ENCODE measurements at places on chromosomes 1 and 21.

GRCh38 chr1:93633313-93633712 lies 48.3 kb downstream of the BCAR3 start:
- DNase-seq, result no peak
- no peak overlapping the region for H3K4me3 ChIP-seq
- peaks cover 4% of the 10 kb centered on the region for H3K4me1 ChIP-seq
- H3K27ac ChIP-seq, result no peak overlapping the region
- H3K27me3 ChIP-seq, result peaks cover 4% of the 10 kb centered on the region

GRCh38 chr1:236893626-236894545 lies 98.8 kb downstream of the MTR start:
- H3K4me1 ChIP-seq, result no peaks in the 10 kb centered on the region
- no peak overlapping the region for H3K27ac ChIP-seq
- H3K27me3 ChIP-seq, result no peaks in the 10 kb centered on the region
- no peak overlapping the region for H3K4me3 ChIP-seq
- no peak for DNase-seq
- peaks cover 43% of the 10 kb centered on the region for H3K36me3 ChIP-seq

- no peak for DNase-seq
- H3K36me3 ChIP-seq, result peaks cover 2% of the 10 kb centered on the region
- H3K27me3 ChIP-seq, result peaks cover 12% of the 10 kb centered on the region
- H3K27ac ChIP-seq, result no peak overlapping the region
Observed at GRCh38 chr1:234591131-234591530, 18.8 kb downstream of the IRF2BP2 start.

- no peaks in the 10 kb centered on the region for H3K36me3 ChIP-seq
- no peak overlapping the region for H3K4me3 ChIP-seq
- peaks cover 26% of the 10 kb centered on the region for H3K27me3 ChIP-seq
- DNase-seq, result no peak
- H3K27ac ChIP-seq, result no peak overlapping the region
Observed at GRCh38 chr1:55476445-55477015, 261.4 kb upstream of the USP24 start.

- H3K27me3 ChIP-seq, result peaks cover 3% of the 10 kb centered on the region
- H3K4me1 ChIP-seq, result no peaks in the 10 kb centered on the region
- H3K27ac ChIP-seq, result no peak overlapping the region
- H3K4me3 ChIP-seq, result no peak overlapping the region
Observed at GRCh38 chr1:15066191-15066590, 87.4 kb upstream of the TMEM51 start.

- H3K27ac ChIP-seq, result no peak overlapping the region
- no peak for DNase-seq
Observed at GRCh38 chr1:240404286-240404685, 207.7 kb downstream of the GREM2 start.

DNA sequence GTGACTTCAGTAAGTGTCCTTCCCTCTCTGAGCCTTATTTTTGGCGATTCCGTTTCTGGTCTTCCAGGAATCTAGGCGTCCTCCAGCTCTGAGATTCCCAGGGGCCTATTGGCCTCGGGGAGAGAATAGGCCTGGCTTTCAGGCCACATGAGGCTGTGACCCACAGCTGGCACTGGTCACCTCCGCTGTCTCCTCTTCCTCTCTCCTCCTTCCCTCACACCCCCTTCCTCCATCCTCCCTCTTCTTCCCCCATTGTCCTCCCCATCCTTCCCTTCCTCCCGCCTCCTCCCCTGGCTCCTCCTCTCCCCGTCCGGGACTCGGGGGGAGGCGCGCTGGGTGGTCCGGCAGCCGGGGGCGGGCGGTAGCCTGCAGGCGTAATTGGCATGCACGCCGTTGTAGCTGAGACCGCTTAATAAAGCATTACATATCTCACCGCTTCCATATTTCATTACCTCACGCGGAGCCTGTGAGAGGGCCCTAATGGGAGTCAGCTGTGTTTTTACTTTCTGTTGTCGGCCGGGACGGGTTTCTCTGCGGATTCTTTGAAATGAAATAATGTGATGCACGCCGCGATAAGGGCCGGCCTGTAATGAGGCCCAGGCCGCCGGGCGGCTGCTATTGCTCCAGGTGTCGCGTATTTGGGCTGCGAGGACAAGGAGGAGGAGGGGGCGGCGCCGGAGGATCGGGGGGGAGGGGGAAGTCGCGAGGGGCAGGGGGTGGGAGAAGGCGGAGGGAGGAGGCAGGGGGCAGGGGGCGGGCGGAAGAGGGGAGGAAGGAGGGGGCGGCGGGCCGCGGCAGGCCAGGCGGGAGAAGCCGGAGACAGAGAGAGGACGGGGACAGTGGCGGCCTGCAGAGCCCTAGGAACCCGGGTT lies 95.3 kb downstream of the FOXD2 start:
- no peak overlapping the region for H3K4me3 ChIP-seq
- peaks cover under 1% of the 10 kb centered on the region for H3K36me3 ChIP-seq
- no peak overlapping the region for H3K27ac ChIP-seq
- no peak for DNase-seq
- H3K4me1 ChIP-seq, result no peaks in the 10 kb centered on the region
- H3K27me3 ChIP-seq, result peaks cover 59% of the 10 kb centered on the region

DNA sequence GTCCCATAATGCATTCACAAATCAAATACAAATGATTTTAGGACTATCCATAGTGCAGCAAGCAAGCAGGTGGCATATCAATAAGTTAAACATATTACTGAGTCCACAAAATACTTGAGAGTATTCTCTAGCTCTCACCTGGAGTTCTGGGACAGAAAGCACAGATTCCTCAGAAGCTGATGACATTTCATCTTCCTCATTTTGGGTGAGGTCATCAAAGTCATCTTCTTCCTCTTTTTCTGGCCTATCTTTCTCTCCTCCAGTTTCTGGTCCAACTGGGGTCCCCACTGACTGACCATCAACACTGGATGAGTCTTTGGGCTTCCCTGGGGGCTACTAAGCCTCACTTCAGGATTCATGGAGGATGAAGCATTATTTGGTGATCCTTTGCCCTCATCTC lies 38.9 kb downstream of the YY1AP1 start:
- no peak overlapping the region for H3K4me3 ChIP-seq
- H3K27ac ChIP-seq, result no peak overlapping the region
- peaks cover 1% of the 10 kb centered on the region for H3K36me3 ChIP-seq
- no peaks in the 10 kb centered on the region for H3K4me1 ChIP-seq
- peaks cover 11% of the 10 kb centered on the region for H3K27me3 ChIP-seq
- no peak for DNase-seq

- DNase-seq, result no peak
- H3K4me3 ChIP-seq, result no peak overlapping the region
- no peak overlapping the region for H3K27ac ChIP-seq
- no peaks in the 10 kb centered on the region for H3K36me3 ChIP-seq
Observed at GRCh38 chr1:87089823-87090222, 175.4 kb downstream of the HS2ST1 start.

DNA sequence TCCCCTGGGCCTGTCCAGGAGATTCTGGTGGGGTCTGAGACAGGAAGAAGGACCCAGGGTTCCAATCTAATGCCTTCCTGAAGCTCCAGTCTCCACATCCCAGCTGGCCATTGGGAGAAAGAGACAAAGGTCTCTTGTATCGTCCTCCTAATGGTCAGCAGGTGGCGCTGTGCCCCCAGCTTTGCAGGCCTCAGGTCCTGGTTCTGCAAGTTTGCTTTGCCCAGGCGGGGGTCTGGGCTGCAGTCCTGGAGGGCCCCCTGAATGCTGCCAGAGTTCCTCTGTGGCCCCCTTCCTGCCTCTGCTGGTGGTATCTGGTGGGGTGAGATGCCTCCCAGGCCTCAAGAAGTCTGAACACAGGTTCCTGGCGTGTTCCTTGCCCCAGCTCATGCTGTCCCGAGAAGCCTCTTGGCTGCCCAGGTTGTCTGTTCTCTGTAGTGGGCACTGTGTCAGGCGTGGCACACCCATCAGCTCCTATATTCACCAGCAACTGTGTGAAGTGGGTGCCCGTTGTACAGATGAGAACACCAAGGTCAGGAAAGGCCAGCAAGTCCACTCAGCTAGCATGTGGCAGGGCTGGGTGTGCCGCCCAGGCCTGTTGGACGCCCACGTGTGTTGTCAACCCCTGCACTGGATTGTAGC lies 33.8 kb upstream of the CSF3R start:
- no peak overlapping the region for H3K27ac ChIP-seq
- DNase-seq, result peak; percentile 58
- H3K36me3 ChIP-seq, result no peaks in the 10 kb centered on the region
- H3K4me3 ChIP-seq, result no peak overlapping the region

- DNase-seq, result no peak
- peaks cover 42% of the 10 kb centered on the region for H3K4me1 ChIP-seq
- H3K36me3 ChIP-seq, result peaks cover 3% of the 10 kb centered on the region
- H3K27ac ChIP-seq, result peak overlapping the region; percentile 89
- H3K4me3 ChIP-seq, result peak overlapping the region; percentile 66
Observed at GRCh38 chr1:66300280-66300971, 233.5 kb upstream of the SGIP1 start.

DNA sequence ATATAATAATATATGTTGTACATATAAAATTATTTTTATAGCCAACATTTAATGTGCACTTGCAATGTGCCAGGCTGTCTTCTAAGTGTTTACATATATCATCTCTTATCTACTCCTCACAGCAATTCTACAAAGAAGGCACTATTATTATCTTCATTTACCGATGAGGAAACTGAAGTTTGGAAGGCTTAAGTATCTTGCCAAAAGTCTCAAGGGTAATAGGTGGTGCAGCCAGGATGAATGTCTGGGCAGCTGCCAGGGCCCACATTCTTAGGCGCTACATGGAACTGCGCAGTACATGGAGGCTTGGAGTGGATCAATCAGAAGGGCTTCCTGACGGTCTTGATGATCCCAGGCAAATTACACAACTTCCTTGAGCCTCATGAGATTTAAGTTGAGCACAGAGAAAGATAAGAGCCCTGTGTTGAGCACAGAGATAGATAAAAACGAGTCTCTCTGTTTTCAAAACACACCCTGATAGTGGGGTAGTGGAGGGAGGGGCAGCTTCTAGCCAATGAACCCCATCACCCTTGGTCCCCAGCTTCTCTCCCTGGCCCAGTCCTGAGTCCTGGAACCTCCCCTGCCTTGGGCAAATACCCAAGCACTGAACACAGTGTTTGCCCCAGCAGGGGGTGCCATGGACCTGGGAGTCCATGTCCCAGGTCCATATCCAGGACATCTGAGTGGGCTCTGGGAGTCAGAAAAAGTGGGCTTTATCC lies 9.2 kb downstream of the POU3F1 start:
- H3K4me1 ChIP-seq, result no peaks in the 10 kb centered on the region
- H3K27ac ChIP-seq, result no peak overlapping the region
- no peaks in the 10 kb centered on the region for H3K36me3 ChIP-seq
- peaks cover 25% of the 10 kb centered on the region for H3K27me3 ChIP-seq

GRCh38 chr1:233025567-233025966 lies 75.2 kb downstream of the NTPCR start:
- H3K36me3 ChIP-seq, result no peaks in the 10 kb centered on the region
- no peak overlapping the region for H3K4me3 ChIP-seq
- H3K27me3 ChIP-seq, result no peaks in the 10 kb centered on the region
- H3K4me1 ChIP-seq, result peaks cover 2% of the 10 kb centered on the region
- DNase-seq, result no peak
- H3K27ac ChIP-seq, result no peak overlapping the region

DNA sequence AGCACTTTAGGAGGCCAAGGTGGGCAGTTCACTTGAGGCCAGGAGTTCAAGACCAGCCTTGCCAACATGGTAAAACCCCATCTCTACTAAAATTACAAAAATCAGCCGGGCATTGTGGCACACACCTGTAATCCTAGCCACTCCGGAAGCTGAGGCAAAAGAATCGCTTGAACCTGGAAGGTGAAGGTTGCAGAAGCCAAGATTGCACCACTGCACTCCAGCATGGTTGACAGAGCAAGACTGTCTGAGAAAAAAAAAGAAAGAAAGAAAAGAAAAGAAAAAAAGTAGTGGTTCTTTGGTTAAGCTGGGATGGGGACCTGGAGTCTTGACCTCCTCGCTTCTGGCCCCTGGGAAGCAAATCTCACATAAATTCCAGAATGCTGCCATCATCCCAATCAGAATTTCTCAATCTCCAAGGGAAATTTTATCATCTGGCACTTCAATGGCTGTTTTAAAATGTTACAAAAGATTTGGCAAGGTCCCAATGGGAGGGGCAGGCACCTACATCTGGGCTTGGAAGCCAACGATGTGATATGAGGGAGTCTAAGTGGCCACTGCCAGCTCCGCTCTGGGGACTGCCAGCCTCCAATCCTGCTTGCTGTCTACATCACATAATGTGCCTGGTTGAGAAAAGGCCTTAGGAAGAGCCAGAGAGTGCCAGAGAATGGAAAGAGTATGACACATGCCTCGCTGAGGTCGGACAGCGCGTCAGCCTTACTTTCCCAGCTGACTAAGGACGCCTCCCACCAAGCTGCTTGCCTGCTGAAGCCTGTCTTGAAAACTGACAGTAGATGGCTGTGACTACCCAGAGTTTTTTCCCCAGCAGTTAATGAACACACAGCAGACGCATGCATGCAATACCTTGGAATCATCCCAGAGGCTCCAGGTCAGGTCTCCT lies 42.1 kb upstream of the SRP9 start:
- no peak overlapping the region for H3K4me3 ChIP-seq
- no peaks in the 10 kb centered on the region for H3K36me3 ChIP-seq
- no peak overlapping the region for H3K27ac ChIP-seq
- peaks cover 4% of the 10 kb centered on the region for H3K27me3 ChIP-seq
- no peak for DNase-seq

DNA sequence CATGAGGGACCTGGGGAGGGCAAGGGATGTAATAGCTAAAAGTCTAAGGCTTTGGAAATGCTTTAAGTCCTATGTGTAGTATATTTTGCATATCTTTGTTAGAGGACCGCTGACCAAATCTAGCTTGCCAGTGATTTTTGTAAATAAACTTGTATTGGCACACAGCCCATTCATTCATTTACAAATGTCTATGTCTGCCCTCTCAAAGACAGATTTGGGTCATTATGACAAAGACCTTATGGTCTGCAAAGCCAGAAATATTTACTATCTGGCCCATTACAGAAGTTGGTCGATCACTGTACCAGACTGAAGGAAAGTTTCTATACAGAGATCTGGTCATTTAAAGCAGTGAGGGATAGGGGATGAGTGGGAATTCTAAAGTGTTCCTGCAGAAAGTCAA lies 120.1 kb upstream of the RAVER2 start:
- H3K36me3 ChIP-seq, result no peaks in the 10 kb centered on the region
- H3K27me3 ChIP-seq, result peaks cover 6% of the 10 kb centered on the region
- no peak overlapping the region for H3K27ac ChIP-seq
- no peak overlapping the region for H3K4me3 ChIP-seq
- DNase-seq, result no peak

DNA sequence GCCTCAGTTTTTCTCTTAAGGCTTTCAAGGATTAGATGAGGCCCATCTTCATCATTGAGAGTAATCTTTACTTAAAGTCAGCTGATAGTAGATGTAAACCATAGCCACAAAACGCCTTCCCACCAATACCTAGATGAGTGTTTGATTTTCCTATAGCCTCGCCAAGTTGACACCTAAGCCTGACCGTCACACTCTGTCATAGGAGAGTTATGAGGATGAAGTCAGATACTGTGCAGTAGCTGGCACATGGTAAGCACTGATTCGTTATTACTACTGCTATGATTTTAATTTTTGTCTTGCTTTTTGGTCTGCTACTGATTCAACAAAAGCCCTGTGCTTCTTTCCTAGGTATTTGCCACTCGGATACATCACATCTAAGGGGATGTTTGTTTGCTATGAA lies 395.5 kb downstream of the RPS6KC1 start:
- peaks cover 1% of the 10 kb centered on the region for H3K4me1 ChIP-seq
- H3K27me3 ChIP-seq, result no peaks in the 10 kb centered on the region
- no peaks in the 10 kb centered on the region for H3K36me3 ChIP-seq
- DNase-seq, result no peak

- peaks cover 15% of the 10 kb centered on the region for H3K36me3 ChIP-seq
- no peak overlapping the region for H3K4me3 ChIP-seq
- H3K4me1 ChIP-seq, result no peaks in the 10 kb centered on the region
Observed at GRCh38 chr1:2078170-2078569, 28.0 kb downstream of the PRKCZ start.

Data from activated CD8-positive, alpha-beta memory T cell treated with anti-CD3 and anti-CD28 coated beads, Interleukin-2, amount 10 ng/mL, durations not matched to agents 7 days and 5 days (primary cell).